ENCODE measurements at places on chromosomes 6 and 20. TPM values are rescaled to one million over a fixed set of nuclear protein-coding genes. Genes with fewer than 3 reads are reported as not detected.

GRCh38 chr6:139341060-139341459, 33.4 kb downstream of the CITED2 start:
- DNase-seq, result no peak

GRCh38 chr20:7031222-7031621, 263.7 kb downstream of the BMP2 start:
- DNase-seq, result no peak

DNA sequence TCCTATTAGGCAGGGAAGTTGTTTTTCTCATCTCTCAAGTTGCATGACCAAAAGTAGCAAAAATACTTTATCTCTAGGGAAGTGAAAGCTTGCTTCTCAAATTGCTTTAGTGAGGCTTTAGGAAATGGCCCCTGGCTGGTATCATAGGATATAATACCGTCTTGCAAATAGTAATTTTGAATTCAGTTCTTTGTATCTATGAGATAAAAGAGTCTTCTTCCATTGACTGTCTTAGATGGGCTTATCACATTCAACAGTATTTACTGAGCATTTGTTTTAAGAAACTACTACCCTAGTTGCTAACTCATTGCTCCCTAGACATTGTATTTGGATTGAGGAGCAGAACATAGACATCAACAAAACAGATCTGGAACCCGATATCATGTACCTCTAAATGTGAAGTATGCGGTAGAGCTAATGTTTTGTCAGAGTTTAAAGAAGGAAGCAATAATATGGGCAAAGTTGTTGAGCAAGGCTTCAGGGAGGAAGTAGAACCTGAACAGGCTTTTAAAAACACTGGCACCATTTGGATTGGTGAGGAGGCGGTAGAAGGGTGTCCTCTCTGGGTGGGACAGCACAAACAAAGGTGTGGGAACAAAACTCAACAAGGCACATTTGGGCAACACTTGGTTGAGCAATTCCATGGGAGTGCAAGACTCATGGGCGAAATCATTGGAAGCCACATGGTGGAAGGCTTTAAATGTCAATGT, 101.5 kb downstream of the SGK1 start:
- no peak for DNase-seq

DNA sequence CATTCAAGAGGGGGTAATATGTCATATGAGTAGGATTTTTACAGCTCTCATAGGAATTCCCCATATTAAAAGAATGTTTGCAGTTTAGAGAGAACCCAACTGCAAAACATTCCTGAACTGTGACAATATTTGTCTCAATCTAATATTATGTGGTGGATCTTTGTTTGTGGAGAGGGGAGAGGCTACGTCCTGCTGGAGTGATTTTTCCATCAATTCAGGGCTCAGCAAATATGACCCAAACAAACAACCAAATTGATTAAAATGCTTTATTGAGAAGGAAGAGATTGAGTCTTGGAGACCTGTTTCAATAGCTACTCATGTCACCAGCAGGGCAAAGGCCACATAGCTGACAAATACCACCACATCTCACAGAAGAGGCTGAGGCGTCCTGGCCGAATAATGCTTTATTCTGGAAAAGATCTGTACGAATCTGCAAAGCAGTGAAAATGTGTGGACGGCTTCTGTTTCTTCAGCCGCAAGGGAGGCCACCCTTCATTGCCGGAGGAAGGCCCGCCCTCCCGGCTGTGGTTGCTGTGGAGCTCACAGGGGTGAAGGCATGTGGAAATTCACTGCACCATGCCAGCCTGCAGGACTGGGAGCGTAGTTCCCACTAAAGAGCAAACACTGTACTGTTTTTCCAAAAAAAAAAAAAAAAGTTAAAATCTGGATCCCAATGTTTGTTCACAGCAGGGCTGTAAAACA, 89.7 kb upstream of the QKI start:
- no peak for DNase-seq

The JPH2 gene
- total RNA-seq, result 0.17 TPM

Data from HCT116 (cell line).